ENCODE measurements at places on chromosomes 4 and X.

DNA sequence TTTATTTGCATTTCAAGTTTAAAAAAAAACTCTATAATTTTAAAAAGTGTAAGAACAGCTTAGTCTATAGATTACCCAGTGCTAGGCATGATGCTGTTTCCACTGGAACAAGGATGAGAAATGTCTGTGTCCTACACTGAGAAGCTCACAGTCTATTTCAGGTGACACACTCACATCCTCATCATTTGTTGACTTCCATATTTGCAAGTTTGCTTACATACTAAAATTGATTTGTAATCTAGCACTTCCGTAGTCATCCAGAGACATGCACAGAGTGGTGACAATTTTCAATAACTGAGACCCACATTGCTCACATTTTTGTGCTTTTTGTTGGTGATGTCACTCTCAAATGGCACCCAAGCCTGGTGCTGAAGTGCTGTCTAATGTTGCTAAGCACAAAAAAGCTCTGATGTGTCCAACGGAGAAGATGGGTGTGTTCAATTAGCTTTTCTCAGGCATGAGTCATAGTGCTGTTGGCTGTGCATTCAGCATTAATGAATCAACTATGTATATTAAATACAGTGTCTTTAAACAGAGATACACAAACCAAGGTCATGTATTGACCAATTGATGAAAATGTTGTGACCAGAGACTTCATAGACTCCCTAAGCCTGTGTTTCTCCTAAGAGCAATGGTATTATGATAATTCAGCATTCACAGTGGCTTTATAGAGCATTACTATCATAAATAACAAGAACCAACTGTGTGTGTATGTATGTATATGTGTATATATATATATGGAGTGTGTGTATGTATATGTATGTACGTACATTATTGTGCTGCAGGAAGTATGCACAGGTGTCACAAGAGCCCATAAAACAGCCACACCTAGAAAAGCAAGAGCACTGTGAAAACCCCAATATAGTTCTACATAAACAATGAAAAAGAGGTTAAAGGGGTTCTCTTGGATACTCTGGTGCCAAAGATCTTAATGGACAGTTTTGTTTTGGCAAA lies 31.2 kb upstream of the VCX3B start:
- no peaks in the 10 kb centered on the region for H3K27me3 ChIP-seq
- H3K27ac ChIP-seq = no peak overlapping the region
- no peak overlapping the region for H3K4me3 ChIP-seq
- DNase-seq = no peak
- H3K36me3 ChIP-seq = no peaks in the 10 kb centered on the region
- no peaks in the 10 kb centered on the region for H3K4me1 ChIP-seq

DNA sequence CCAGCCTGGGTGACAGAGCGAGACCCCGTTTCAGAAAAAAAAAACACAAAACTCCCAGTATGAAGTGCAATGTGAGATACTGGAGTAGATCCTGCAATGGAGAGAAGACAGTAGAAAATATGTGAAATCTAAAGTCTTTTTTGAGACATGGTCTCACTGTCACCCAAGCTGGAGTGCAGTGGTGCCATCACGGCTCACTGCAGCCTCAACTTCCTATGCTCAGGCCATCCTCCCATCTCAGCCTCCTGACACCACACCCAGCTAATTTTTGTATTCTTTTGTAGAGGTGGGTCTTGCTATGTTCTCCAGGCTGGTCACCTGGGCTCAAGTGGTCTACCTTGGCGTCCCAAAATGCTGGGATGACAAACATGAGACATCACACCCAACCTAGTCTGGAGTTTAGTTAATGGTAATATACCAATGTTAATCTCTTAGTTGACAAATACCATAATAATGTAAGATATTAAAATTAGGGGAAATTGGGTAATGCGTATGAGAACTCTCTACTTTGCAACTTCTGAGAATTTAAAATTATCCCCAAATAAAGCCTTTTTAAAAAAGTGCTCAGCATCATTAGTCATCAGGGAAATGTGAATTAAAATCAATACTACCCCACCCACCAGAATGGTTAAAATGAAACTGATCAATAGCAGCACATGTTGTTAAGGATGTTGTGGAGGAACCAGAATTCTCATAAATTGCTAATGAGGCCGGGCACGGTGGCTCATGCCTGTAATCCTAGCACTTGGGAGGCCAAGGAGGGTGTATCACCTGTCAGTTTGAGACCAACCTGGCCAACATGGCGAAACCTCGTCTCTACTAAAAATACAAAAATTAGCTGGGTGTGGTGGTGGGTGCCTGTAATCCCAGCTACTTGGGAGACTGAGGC lies 15.0 kb downstream of the RBMX start:
- no peaks in the 10 kb centered on the region for H3K4me1 ChIP-seq
- DNase-seq = no peak
- H3K27ac ChIP-seq = no peak overlapping the region
- H3K4me3 ChIP-seq = no peak overlapping the region

DNA sequence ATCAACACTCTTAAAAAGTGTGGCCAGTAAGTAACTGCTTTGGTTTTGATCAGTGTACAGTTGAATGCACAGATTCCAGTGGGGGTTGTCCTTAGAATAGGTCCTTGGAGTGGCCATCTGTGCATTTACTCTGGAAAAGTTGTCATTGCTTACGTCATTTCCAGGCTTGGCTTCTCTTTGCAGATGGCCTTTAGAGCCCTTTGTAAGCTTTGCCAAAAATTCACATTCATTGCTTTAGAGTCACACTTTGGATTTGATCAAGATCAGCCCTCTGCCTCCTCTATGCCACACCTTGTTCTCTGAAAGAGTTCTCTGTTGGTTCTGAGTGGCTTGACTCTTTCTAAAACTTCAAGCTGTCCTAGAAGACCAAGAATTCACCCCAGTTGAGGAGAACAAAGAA lies 83.9 kb downstream of the MAMLD1 start:
- no peak for DNase-seq
- H3K27ac ChIP-seq = no peak overlapping the region
- peaks cover 5% of the 10 kb centered on the region for H3K27me3 ChIP-seq

DNA sequence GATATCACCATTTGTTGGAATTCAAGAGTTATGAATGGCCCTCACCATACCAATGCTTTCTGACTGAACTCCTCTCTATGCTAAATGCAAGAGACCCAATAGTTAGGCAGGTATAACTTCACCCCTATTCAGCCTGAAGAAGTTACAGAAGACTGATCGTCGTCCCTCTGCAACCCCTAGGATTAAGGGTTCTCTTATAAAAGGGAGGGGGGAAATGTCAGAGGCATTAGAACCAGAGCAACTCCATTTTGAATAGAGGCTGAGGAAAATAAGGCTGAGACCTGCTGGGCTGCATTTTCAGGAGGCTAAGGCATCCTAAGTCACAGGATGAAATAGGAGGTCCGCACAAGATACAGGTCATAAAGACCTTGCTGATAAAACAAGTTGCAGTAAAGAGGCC lies 494.3 kb downstream of the SPRY1 start:
- no peaks in the 10 kb centered on the region for H3K27me3 ChIP-seq
- H3K4me3 ChIP-seq = no peak overlapping the region
- H3K4me1 ChIP-seq = peaks cover 35% of the 10 kb centered on the region
- no peak for DNase-seq

DNA sequence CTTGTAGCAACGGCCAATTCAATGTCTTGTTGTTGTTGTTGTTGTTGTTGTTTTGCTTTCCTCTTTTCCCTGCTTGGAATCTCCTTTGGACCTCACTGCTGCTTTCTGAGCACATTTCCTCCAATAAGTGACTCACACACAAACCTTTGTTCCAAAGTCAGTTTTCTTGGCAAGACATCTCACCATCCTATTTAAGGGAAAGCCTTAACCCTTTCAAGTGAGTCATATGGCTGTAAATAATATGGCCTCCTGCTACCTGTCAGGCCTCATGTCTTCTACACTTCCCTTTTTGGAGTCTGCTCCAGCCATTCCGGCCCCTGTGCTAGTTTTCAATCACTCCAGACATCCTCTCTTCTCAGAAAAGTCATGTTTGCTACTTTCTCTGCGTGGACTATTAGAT lies 79.5 kb upstream of the MAGEB10 start:
- no peaks in the 10 kb centered on the region for H3K27me3 ChIP-seq
- DNase-seq = no peak
- no peak overlapping the region for H3K27ac ChIP-seq
- H3K36me3 ChIP-seq = no peaks in the 10 kb centered on the region
- H3K4me1 ChIP-seq = no peaks in the 10 kb centered on the region

- H3K27ac ChIP-seq = no peak overlapping the region
- no peaks in the 10 kb centered on the region for H3K36me3 ChIP-seq
- H3K4me3 ChIP-seq = no peak overlapping the region
- no peaks in the 10 kb centered on the region for H3K4me1 ChIP-seq
- peaks cover 4% of the 10 kb centered on the region for H3K27me3 ChIP-seq
- DNase-seq = no peak
Observed at GRCh38 chrX:26026179-26026578, 112.0 kb upstream of the MAGEB18 start.

GRCh38 chrX:35743331-35743730 lies 54.8 kb upstream of the MAGEB16 start:
- H3K27ac ChIP-seq = no peak overlapping the region
- DNase-seq = no peak
- no peaks in the 10 kb centered on the region for H3K4me1 ChIP-seq
- H3K36me3 ChIP-seq = no peaks in the 10 kb centered on the region

DNA sequence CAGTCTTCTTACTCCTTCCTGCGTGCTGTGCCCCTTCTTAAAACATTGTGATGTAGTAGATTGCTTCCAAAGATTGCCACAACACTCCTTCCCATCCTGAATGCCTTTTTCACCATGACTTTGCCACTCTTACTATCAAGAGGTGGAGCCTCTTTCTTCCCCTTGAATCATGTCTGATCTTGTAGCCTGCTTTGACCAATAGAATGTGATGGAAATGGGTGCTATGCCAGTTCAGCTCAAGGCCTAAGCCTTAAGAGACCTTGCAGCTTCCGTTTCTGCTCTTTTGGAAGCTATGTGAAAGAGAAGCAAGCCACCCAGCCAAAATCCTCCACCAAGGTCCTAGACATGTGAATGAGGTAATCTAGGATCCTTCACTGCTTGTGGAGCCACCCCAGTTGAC lies 31.6 kb upstream of the RP2 start:
- no peak for DNase-seq
- H3K4me1 ChIP-seq = no peaks in the 10 kb centered on the region
- H3K36me3 ChIP-seq = no peaks in the 10 kb centered on the region
- H3K4me3 ChIP-seq = no peak overlapping the region

DNA sequence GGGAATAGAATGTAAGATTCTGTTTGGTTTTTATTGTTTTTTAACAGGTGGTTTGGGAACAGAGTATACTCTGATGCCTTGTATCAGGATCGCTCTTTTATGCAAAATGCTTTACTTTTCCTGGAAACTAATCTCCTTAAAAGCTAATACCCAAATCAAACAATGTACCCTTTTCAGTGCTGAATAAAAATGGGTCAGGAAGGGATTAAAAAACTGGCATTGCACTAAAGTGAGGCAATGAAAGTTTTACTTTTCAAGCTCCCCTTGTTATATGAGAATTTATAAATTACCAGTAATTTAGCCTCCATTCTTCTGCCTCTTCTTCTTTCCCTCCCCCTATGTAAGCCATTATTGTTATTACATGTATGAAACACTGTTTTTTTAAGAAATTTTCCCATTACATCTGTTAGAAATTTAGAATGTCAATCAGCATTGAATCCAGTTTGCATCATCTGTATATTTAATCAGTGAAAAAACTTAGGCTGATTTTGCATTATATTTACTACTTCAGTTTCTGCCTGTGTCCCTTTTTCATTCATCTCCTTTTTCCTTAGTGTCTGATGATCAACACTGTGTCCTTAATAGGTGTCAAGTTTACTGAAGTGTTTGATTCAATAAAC lies 89.7 kb upstream of the NPNT start:
- H3K27ac ChIP-seq = no peak overlapping the region
- no peak overlapping the region for H3K4me3 ChIP-seq
- no peak for DNase-seq
- no peaks in the 10 kb centered on the region for H3K27me3 ChIP-seq
- H3K4me1 ChIP-seq = peaks cover 17% of the 10 kb centered on the region

- no peak for DNase-seq
- H3K27ac ChIP-seq = no peak overlapping the region
- H3K27me3 ChIP-seq = no peaks in the 10 kb centered on the region
- no peaks in the 10 kb centered on the region for H3K4me1 ChIP-seq
Observed at GRCh38 chr4:54607067-54607466, 50.7 kb upstream of the KIT start.

- peaks cover 6% of the 10 kb centered on the region for H3K4me1 ChIP-seq
- peak; percentile 84 for DNase-seq
- H3K36me3 ChIP-seq = no peaks in the 10 kb centered on the region
- H3K4me3 ChIP-seq = peak overlapping the region; percentile 52
- peaks cover 7% of the 10 kb centered on the region for H3K27me3 ChIP-seq
Observed at GRCh38 chr4:2041239-2042130, 17.6 kb upstream of the NAT8L start.

DNA sequence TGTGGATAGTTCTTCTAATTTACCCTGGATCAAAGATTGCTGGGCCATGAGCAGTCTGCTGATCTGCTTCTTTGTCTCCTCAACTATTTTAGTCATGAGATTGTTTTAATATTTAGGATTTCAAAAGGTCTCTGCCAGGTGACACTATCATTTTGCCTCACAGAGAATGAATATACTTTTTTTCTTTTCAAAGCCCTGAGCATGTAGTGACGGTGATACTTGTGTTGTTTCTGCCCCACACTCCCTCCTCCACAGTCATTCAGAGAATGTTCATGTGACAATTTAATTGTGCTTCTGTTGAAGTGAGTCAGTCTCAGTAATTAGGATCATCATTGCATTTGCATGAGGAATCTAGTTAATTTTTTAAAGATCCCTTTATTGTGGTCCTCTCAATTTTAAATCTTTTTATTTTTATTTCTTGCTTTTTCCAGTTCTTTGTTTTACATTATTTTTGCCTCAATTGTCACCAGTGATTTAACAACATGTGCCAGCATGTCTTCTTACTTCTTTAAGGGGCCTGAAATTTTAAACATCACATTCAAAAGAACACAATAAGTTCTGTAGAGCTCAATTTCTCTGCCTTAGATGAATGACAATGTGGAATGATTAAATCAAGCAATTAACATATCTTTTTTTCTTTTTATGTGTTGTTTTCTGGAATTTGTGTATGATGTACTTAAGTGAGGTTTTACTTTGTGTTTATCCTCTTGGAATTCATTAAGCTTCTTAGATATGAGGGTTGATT lies 12.3 kb downstream of the MMRN1 start:
- H3K4me3 ChIP-seq = no peak overlapping the region
- no peaks in the 10 kb centered on the region for H3K4me1 ChIP-seq
- H3K36me3 ChIP-seq = no peaks in the 10 kb centered on the region
- no peak for DNase-seq
- peaks cover 17% of the 10 kb centered on the region for H3K27me3 ChIP-seq
- no peak overlapping the region for H3K27ac ChIP-seq

GRCh38 chr4:105243446-105243845 lies 96.8 kb downstream of the TET2 start:
- no peaks in the 10 kb centered on the region for H3K36me3 ChIP-seq
- H3K27me3 ChIP-seq = no peaks in the 10 kb centered on the region
- H3K4me1 ChIP-seq = no peaks in the 10 kb centered on the region
- DNase-seq = no peak
- H3K27ac ChIP-seq = no peak overlapping the region

DNA sequence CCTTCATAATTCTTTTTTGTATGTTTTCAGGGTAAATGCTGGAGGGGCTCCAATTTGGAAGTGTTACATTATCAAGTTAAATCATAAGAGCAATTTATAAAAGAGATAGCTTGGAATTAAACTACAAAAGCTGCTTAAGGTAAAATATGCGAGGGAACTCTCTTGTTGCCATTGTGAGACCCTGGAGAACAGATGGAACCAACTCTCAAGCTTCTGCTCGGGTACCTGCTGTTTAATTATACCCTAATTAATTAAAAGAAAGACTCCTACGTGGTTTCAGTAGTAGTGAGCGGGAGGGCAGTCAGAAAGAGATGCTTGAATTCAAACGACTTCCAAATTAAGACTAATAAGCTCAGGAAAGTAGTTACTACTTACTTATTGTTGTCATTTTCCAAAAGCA lies 313.1 kb upstream of the TACR3 start:
- H3K36me3 ChIP-seq = no peaks in the 10 kb centered on the region
- no peak overlapping the region for H3K27ac ChIP-seq
- H3K4me1 ChIP-seq = no peaks in the 10 kb centered on the region
- no peaks in the 10 kb centered on the region for H3K27me3 ChIP-seq

All from adrenal gland (tissue), 19 donors.